ENCODE measurements at places on chromosomes 1 and 21.

DNA sequence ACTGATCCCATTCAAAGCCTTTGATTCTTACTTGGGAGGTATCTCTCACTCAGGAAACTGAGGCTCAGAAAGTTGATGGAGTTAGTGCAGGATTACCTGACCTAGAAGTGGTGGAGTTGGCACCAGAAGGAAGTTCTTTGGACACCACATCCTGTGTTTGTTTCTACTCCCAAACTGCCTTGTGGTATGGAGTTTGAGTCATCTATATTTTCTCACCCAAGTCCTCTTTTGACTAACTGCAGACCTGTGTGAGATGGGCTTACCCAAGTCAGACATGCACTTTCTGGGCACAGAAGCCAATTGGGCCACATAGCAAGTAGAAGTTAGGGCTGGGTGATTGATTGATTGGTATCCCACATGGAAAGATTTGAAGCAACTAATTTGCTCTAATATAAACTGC, 36.1 kb downstream of the FGGY start:
- no peak for DNase-seq

- DNase-seq, result no peak
Observed at GRCh38 chr1:21756393-21757089, 26.4 kb downstream of the USP48 start.

DNA sequence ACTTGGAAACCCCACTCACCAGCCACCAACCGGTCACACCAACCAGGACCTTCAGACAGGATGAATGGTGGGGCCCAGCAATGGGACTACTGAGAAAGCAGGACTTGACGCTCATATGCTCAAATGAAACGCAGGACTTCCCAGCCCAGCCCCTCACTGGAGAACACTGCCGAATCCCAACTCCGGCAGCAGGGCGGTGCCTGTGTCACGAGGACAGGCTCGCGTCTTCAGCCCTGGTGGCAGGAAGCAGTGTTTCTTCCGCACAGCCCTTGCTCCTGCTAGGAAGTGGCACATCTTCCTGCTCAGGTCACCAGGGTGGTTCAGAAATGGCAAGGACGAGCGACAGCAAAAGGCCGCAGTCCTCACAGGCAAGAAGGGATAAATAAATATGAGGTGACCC, 38.9 kb downstream of the CD58 start:
- DNase-seq, result no peak

DNA sequence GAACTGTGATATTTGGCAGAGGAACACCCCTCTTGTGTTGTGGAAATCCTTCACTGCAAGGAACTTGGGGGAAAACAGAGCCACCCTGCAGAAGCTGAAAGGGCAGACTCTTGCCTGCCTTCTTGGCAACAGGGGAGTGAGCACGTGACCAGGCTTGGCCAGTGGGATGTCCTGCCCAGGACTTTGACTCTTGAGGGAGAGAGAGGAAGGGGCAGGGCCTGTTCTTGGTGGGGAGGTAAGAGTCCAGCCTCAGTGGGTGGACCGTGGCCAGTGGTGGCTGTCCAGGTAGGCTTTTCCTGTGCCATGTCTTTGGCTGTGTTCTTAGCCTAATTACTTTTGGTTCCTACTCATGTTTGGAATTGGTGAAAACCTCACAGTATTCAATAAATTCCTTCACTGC, 8.6 kb upstream of the AK2 start:
- DNase-seq, result no peak

- no peak for DNase-seq
Observed at GRCh38 chr1:246104927-246105326, 402.2 kb downstream of the SMYD3 start.

- peak; percentile 37 for DNase-seq
Observed at GRCh38 chr21:46559291-46559983, 45.4 kb downstream of the S100B start.

DNA sequence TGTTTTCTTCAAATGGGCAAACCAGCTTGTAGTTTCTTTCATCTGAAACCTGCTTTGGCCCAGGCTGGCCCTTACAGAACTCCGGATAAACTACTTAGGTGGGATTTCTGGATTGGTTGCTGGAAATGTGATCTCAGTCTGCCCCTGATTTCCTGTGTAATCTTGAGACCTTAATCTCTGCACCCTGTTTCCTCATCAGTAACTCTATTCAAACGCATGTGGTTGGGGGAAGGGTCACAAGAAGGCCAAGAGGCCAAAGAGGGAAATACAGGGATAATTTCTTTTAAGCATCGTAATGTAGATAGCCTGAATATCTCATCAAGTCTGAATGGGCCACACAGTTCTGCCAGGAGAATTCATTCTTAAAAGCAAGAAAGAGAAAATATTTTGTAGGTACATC, 483.6 kb downstream of the LTN1 start:
- no peak for DNase-seq

Data from activated T-helper 1 cell treated with Interleukin-2 at 50 U/mL for 16 hours (primary cell).